ENCODE measurements at places on chromosomes 16 and 17.

DNA sequence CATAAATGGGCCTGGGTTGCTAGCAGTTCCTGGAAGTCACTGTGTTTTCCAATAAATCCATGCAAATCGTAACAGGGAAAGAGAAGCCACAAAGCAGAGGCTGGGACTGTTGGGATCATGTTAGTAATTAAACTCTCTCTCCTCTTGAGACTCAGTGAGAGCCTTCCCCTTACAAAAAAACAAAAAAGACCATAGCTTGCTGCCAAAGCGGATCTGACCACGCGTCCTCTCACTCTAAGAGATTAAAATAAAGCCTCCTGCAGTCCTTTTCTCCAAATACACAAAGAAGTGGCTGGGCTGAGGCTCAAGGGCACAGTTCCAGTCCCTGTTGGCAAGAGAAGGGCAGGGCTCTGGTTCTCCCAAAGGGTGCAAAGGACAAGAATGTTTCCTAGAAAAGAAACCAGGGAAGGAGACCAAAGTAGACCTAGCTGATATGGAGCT lies 38.5 kb downstream of the PIGL start:
- DNase-seq = no peak

- DNase-seq = no peak
Measured at GRCh38 chr17:37413875-37414519, 7.3 kb downstream of the TADA2A start.

DNA sequence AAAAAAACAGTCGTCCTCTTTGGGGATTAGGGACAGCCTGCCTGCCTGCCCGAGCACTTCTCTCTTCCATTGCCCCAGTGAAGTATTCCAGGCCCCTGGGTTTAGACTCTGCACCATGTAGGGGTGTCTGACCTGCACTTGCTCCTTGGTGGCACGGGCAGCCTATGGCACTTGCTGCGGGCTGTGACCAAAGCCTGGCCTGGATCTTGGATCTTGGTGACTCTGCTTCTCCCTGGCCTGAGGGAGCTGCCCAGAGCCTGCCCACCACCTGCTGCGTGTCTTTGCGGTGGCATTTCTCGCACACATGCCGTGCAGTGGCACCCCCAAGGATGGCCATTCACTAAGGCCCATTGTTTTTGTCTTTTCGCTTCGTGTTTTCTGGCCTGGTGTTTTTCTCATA lies 6.1 kb upstream of the STH start:
- no peak for DNase-seq

GRCh38 chr17:66518677-66519076 lies 216.3 kb downstream of the PRKCA start:
- DNase-seq = no peak

DNA sequence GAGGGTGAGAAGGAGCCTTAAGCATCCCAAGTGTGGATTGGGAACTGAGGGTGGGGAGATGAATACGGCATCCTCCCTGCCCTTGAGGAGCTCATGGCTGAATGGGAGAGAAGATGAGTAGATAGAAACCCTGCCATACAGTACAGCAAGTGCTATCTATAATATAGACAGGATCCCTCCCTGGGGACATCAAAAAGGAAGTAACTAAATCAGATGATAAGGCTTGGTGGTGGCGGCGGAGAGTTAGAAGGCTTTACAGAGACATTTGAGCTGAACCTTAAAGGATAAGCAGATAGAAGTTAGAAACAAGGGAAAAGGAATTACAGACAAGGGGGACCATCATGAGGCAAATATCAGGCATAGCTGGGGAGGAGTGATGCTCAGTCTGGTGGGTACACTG lies 67.5 kb upstream of the TMEM132E start:
- no peak for DNase-seq

- DNase-seq = no peak
Measured at GRCh38 chr17:30812218-30813177, 12.0 kb downstream of the CRLF3 start.

DNA sequence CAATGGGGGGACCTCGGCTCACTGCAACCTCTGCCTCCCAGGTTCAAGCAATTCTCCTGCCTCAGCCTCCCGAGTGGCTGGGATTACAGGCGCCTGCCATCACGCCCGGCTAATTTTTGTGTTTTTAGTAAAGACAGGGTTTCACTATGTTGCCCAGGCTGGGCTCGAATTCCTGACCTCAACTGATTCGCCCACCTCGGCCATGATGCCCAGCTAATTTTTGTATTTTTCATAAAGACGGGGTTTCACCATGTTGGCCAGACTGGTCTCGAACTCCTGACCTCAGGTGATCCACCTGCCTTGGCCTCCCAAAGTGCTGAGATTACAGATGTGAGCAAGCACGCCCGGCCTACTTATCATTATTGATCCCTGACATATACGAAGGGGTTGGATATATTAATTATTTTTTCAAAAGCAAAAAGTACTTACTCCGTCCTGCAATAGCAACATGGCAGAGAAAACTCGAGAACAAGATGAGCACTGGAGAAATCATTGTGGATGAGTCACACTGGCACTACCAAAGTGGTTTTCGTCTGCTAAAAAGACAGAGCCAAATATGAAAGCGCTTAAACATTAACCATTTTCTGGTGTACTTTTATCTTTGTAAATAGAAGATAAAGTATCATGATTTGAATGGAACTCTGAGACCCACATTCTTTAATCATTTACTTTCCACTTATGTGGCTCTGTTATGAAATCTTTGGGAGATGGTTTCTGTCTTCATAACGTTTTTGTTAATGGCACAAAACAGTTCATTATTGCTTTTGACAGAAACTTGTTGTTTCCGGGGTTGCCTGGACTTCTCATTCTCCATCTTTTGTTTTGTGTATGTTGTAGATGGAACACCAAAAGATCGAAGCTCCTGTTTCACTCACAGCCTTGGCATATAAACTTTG lies at the start of gene APOH:
APOH (minus strand) TSS at position 529 of the 896 bp plus-strand sequence; CDS start at position 493, 36 bp downstream.
- DNase-seq = no peak

- DNase-seq = no peak
Measured at GRCh38 chr16:4839942-4840341, 7.1 kb downstream of the GLYR1 start.

DNA sequence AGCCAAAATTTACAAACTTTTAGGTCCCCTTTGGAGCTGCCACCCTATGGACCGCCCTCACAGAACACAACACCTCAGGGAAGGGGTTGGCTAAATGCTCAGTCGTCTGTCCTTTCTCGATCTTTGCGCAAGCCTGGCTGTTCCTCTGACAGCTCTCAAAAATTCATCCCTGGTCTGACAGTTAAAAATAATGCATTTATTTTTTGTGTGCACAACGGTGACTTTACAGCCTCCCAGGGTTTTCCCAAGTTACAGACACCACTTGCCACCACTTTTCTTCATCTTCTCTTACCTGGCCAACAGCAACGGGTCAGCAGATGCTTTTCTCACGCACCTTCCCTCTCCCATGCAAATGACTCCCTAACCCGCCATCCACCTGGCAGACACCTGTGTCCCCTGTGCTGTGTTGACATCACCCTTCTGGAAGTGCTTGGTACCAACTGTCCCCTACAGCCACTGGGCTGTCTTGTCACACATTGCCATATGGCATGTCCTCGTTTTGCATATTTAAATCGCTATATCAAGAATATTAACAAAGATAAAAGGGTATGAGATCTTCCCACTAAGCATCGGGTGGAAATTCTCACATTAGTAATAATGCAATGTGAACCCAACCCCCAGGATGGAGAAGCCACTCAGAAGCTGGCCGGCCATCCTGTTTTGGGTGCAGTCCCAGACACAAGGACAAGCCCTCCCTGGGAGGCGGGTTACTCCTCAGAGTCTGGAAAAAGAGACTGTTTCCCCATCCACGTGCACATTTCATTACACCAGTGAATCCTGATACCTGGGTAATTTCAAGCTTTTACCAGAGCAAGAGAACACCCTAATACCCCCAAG lies 187.0 kb downstream of the ZFHX3 start:
- no peak for DNase-seq

DNA sequence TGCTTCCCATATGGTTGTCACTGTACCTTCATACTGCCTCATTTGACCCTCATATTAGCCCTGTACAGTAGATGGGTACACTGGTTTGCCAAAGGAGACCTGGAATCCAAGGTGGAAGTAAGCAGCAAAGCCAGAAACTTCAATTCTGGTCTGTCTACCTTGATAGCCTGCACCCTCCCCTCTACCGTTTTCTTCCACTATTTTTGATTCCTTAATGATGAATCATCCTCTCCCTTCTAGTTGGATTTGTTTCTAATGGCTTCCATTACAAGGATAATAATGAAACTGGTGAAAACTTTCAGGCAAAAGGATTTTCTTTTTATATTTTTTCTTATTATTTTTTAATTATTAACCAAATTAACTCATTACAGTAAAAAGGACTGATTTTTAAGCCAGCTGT lies 17.3 kb downstream of the TAC4 start:
- DNase-seq = no peak

DNA sequence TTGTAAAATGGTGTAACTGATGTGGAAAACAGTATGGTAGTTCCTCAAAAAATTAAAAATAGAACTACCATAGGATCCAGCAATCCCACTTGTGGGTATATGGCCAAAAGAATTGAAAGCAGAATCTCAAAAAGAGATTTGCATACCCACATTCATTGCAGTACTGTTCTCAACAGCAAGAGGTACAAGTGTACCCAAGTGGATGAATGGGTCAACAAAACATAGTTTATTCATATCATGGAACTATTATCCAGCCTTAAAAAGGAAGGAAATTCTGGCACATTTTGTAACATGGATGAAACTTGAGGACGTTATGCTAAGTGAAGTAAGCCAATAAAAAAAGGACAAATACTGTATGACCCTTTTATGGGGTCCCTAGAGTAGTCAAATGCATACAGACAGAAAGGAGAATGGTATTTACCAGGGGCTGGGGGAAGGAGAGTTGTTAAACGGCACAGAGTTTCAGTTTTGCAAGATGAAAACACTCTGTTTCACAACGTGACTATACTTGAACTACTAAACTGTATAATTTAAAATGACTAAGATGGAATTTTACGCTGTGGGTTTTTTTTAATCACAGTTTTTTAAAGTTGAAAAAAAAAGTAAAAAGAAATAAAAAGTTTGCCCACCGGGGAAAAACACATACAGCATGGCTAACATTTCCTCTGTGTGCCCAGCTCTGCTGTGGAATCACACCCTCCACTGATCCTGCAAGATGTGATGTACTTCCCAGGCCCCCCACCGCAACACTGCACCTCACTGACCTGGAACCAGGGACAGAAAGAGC lies 6.1 kb downstream of the TVP23A start:
- no peak for DNase-seq

- DNase-seq = no peak
Measured at GRCh38 chr17:76530811-76531485, 6.6 kb downstream of the CYGB start.

- DNase-seq = no peak
Measured at GRCh38 chr17:7748076-7748775, 30.7 kb downstream of the DNAH2 start.

- DNase-seq = no peak
Measured at GRCh38 chr17:29577385-29578211, 9.1 kb downstream of the TP53I13 start.

- no peak for DNase-seq
Measured at GRCh38 chr17:45895969-45896785, 1.8 kb downstream of the MAPT start.

- no peak for DNase-seq
Measured at GRCh38 chr17:18093616-18094408, 6.1 kb downstream of the DRG2 start.

GRCh38 chr16:694187-694862 lies 4.1 kb upstream of the WDR24 start:
- DNase-seq = no peak

DNA sequence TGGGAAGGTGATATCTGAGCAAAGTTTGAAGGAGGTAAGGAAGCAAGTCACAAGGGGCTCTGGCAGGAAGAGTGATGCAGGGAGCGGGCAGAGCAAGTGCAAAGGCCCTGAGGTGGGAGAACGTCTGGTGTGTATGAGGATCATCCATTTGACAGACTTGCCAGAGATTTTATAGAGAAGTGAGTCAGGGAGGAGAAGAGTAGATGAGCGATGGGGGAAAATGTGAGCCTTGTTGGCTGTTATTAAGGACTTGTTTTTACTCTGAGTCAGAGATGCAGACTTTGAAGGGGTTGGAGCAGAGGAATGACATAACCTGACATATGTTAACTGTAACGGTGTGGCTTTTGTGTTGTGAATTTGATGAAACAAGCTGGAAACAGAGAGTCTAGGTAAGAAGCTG lies 3.5 kb upstream of the CLEC10A start:
- no peak for DNase-seq

- DNase-seq = no peak
Measured at GRCh38 chr17:79461041-79461440, 149.8 kb downstream of the RBFOX3 start.

DNA sequence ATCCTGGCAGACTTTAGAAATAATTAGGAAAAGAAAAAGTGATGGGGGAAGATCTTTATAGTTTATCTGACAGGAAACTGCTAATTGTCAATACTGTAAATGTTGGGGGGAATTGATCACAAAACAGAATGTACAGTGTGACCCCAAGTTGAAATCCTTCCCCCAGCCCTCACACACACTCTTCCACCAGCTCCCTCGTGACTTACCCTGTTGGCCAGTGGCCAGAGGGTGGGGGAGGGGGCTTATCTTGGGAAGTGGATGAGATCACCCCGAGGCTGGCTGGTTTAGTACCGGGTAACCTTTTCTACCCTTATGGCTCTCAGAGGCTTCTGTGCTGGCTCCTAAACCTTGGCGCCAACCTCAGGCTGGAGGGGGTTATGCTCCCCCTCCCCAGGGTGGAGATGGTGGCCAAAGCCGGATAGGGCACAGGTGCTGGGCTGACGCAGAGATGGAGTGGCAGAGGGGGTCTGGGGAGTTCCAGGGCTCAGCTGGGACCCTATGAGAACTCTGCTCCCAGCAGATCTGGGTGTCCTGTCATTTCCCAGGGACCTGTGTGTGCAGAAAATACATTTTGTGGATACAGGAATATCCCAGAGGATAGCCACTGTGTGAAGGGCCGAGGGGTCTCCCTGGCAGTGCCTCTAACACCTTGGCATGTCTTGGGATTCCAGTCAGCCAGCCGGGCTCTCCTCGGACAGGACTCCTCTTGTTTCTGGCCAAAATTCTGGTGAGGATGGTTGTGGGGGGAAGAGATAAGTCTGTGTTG lies 18.6 kb downstream of the CDH16 start:
- peak; percentile 30 for DNase-seq

GRCh38 chr16:35440875-35441274 lies 1981.5 kb downstream of the TP53TG3F start:
- no peak for DNase-seq

DNA sequence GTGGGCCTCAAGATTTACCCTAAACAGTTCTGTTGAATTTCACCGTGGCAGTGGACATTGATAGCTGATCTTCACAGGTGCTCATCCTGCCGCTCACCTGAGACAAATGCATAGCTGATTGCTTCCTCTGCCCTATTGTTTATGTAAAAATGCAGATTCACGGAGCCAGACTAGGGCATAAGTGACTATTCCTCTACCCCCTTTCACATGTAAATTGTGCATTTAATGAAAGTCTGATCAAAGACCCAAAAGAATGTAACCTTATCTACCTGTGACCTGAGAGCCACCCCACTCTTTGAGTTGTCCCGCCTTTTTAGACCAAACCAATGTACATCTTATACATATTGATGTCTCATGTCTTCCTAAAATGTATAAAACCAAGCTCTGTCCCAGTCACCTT lies 312.4 kb upstream of the CDH5 start:
- DNase-seq = no peak

DNA sequence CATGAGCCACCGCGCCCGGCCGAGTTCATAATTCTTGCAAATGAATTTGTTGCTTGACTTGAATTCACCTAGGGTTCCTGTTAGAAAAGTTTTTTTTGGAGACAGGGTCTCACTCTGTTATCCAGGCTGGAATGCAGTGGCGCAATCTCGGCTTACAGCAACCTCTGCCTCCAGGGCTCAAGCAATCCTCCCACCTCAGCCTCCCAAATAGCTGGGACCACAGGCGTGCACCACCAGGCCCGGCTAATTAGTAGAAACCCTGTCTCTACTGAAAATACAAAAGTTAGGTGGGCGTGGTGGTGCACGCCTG lies 99.8 kb downstream of the MYH11 start:
- no peak for DNase-seq

Data from endothelial cell (in vitro differentiated cells).